ENCODE measurements at places on chromosomes 12 and 14.

DNA sequence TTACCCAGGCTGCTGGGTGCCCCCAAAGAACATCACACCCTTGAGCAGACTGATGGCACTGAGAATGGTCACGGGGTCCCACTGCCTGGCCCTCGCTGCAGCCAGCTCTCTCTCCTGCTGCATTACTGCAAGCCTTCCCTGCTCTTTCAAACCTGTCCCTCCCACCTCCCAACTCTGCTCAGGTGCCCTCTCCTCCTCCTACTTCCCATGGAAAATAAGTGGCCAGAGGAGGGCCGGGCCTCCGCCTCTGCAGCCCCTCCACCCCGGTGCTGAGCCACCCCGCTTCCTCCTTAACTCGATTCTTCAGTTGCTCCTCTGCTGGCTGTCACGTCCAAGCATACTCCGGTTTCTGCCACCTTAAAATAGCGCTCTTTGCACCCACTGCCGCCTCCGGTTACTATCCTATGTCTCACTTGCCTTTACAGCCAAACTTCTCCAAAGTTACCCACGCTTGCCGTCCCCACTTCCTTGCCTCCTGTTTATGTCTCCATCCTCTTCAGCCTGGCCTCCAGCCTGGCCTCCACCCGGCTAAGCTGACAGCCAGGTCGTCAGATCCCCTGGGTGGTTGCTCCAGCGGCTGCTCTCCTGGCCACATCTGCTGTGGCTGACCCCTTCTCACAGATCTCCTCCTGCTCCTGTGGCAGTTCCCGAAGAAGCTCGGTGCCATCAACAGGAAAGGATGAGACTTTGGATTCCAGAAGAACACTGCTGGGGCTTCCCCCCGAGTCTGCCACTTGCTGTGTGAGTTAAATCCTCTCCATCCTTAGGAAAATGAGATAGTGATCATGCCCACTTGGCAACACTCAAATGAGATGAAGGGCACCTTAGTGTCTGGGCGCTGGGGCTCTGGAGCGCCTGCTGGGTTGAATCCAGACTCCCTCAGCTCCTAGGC lies 7.7 kb downstream of the SMIM41 start:
- no peak for DNase-seq

GRCh38 chr12:45703942-45704341 lies 25.6 kb upstream of the ARID2 start:
- DNase-seq, result no peak

- DNase-seq, result peak; percentile 58
Measured at GRCh38 chr12:12720672-12721161, 3.5 kb downstream of the CDKN1B start.

DNA sequence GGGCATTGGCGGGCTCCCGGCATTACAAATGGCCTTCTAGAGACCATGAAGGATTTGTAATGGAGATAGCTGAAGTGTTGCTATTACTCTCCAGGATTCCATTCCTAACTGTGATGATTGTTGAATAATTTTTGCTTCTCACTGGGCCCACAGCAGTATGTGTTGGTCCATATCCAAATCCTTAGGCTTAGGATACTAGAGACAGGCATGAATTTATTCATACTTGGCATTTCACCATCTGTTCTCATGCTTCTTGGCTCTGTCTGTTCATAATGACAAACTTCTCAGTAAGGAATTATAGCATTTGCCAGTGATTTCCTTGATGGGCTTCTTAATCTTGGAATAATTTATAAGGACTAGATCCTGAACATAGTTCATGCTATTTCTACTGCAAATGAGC lies 832.9 kb downstream of the C12orf50 start:
- DNase-seq, result no peak

DNA sequence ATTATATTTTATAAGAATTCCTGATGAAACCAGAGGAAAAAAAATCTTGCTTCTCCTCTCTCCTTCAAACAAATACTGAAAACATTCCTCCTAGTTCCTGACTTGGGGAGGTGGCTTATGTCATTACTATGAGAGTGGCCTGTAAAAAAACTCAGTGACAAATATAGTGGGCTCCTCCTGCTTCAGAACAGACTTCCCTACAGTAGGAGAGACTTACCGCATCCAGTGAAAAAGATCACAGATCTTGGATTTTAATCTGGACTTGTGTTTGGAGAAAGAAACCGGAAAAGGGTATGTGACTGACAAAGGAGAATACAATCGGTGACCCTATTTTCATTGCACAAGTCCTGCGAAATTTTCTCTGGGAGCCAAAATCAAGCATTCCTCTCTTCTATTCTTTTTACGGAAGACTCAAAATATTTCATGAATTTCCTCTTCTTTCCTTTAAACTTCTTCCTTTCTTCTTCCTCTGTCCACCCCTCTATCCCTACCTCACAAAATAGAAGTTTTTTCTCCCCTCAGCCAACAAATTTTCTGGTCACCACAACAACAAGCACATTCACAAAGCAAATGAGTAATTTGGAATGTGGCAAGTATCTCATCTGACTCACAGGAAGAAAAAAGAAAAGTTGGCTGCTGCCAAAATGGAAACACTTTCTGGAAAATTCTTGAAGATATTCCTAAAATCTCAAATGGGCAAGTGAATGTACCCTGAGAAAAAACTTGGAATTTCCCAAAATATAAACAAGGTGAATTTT lies 185.1 kb upstream of the CDKN3 start:
- DNase-seq, result no peak
